Urinary bladder (tissue), 4 donors: ENCODE measurements at places on chromosomes 1 and 21. TPM values are rescaled to one million over a fixed set of nuclear protein-coding genes. Genes with fewer than 3 reads are reported as not detected.

The LCE1D gene
- not detected for total RNA-seq

The CACNA1S gene
- 1.9 TPM for total RNA-seq

The FRRS1 gene
- 23.2 TPM for total RNA-seq

The VHLL gene
- not detected for total RNA-seq

DNA sequence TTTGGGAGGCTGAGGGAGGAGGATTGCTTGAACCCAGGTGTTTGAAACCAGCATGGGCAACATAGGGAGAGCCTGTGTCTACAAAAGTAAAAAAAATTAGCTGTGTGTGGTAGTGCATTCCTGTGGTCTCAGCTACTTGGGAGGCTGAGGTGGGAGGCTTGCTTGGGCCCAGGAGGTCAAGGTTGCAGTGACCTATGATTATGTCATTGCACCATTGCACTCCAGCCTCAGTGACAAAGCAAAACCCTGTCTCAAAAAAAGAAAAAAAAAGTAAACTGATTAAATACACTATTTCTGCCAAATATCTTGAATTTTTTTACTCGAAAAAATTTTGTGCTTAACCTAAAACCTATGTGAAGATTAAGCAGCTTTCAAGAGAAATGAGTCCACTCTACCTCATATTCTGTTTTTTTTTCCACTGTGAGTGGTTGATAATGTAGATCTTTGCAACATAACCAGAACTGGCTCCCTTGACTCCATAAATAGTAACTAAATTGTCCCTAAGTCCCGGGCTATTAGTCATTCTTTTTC, 19.4 kb upstream of the ZNF281 start:
- no peak for DNase-seq

DNA sequence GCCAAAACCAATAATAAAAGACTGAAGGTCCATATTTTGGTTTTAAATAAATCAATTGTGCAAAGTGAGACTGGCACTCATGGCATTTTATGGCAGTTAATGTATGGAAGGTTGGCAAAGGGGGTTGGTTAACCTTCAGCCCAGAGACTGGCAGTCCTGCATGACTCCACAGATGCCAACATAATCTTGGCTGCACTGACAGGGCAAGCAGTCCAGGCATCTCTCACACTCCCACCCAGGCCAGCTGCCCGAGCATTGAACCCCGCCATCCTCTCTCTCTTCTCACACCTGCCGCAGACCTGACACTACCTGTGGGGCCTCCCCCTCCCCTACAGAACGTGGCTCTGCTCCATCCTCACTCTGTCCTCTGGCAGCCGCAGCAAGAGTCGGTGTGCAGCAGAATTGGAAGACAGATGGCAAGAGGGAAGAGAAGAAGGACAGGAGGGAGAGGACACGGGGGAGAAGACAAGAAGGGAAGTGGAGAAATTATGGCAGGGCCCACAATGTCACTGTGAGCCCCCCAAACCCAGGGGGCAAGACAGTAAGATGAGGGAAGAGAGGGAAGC, 43.7 kb downstream of the ITPKB start:
- no peak for DNase-seq

GRCh38 chr1:109398343-109399225, 866 bp upstream of the SORT1 start:
- DNase-seq, result no peak

- no peak for DNase-seq
Observed at GRCh38 chr1:167401260-167401873, 117.0 kb downstream of the CD247 start.

DNA sequence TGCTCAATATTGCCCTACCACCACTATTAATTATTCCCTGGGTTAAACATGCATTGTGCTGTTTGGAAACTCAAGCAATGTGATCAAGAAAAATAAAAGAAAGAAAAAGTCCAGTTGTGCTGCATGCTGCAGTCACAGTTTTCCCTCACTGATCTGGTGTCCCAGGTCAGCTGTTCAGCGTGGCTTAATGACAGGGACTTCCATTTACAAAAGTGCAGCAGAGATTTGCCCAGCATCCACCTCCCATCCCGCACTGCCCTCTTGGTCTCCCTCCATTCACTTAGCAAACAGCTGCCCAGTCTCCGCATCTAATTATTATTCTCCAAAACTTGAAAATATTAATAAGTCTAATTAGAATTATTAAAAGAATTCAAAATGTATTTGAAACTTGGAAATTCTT, 2.0 kb upstream of the OR2T4 start:
- no peak for DNase-seq

DNA sequence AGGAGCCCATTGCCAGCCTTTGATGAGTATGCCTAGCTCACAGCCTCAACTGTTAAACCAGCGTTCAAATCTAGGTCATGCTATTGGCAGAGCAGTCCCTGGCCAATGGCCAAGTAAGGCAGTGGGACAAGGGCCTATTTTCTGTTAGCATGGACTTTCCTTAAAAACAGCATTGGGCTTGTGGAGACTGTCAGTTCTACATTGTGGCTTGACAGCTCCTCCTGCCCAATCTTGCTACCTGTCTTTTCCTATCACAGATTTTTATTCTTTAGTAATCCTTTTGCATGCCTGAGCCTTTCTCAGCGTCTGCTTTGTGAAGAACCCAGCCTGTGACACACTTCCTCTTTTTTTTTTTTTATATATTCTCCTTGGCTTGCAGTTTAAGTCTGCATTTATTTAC, 56.4 kb downstream of the DIP2A start:
- DNase-seq, result no peak

DNA sequence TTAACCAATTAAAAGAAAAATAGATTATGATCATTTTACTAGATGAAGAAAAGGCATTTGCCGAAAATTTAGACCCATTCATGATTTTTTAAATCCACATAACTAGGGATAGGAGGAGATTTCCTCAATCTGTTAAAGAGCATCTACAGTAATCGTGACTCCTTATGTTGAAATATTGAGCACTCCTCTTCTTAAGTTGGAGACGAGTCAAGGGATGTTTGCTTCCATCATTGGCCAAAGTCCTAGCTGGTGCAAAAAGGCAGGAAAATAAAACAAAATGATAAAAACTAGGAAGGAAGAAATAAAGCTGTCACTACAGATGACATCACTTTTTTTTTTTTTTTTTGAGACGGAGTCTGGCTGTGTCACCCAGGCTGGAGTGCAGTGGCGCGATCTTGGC, 245.6 kb upstream of the KAZN start:
- no peak for DNase-seq

DNA sequence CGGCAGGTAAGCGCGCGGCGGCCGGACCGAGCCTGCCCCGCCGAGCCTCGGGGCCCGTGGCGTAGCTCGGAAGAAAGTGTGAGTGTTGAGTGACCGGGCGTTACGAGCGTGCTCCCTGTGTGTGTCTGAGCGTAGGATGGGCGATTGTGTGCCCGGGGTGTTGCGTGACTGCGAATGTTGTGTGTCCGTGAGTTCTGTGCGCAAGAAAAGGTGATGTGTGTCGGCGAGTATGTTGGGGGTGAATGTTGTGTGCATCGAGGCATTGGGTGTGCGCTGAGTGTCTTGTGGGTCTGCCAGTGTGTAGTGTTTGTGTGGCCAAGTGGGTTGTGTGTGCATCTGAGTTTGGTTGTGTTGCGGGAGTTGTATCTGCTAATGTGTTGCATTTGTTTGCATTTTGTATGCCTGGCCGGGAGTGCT, 398 bp downstream of the PTPRU start:
- no peak for DNase-seq

- DNase-seq, result no peak
Observed at GRCh38 chr21:45385549-45386050, 19.4 kb upstream of the COL18A1 start.

GRCh38 chr1:203548892-203549291, 54.9 kb downstream of the OPTC start:
- DNase-seq, result no peak

DNA sequence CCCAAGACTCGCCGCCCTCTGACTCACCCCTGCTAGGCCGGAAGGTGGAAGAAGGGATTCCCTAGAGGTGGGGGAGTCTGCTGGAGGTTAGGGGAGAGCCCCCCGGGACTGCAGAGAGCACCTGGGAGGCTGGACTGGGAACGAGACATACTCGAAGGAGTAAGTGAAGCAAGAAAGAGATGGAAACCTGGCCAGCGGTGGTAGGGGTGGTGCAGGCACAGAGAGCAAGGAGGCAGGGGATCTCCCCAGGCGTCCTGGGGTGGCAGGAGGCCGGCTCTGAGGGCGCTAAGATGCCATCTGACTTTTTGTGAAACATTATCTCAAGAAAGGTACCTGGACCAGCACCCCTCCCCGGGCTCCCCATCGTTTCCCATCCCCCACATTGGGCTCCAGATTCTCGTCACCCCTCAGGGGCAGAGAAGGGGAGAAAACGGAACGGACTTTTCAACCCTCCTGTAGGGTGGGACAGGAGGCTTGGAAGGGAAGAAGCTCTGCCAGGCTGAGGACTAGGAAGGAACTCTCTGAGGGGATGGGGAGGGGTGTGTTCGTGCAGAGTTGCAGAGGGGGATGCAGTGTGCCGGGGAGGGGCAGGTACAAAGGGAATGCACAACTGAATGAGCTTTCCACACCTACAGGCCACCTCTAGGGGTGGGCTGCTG, 708 bp downstream of the CHRNB2 start:
- no peak for DNase-seq

GRCh38 chr1:103541431-103541830, 15.9 kb downstream of the RNPC3 start:
- no peak for DNase-seq

DNA sequence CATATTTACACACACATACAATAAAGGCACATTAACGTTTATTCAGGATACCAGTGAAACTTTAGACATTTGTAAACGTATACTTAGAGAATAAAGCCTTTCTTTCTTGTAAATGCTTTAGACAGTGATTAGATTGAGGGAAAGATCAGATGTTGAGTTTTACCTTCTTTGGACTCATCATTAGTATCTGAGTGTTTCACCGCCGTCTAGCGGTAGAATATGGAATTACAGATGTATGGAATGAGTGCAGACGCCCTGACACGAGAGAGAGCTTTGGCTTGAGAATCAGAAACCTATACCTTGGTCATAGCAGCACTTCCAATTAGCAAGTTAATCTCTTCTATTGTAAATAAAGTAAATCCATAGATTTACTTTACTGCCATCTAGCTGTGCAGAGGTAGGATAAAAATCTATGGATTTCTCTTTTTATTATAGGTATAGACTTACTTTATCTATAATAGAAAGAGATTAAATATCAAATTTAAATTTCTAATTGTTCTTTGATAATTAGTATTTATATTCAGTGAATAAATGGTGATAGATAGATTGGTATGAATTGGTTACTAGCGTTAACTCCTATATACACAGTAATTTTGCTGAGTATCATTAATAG, 12.6 kb downstream of the FLG2 start:
- DNase-seq, result peak; percentile 6

- no peak for DNase-seq
Observed at GRCh38 chr21:34603002-34603709, 11.8 kb downstream of the RCAN1 start.
